ENCODE measurements at places on chromosomes 12 and 14. TPM values are rescaled to one million over a fixed set of nuclear protein-coding genes. Genes with fewer than 3 reads are reported as not detected.

NYNRIN gene
- total RNA-seq = 0.29 TPM

ANKRD52 gene
- 34.5 TPM for total RNA-seq

PELI2 gene
- total RNA-seq = 14.1 TPM

SIX6 gene
- total RNA-seq = not detected

DNA sequence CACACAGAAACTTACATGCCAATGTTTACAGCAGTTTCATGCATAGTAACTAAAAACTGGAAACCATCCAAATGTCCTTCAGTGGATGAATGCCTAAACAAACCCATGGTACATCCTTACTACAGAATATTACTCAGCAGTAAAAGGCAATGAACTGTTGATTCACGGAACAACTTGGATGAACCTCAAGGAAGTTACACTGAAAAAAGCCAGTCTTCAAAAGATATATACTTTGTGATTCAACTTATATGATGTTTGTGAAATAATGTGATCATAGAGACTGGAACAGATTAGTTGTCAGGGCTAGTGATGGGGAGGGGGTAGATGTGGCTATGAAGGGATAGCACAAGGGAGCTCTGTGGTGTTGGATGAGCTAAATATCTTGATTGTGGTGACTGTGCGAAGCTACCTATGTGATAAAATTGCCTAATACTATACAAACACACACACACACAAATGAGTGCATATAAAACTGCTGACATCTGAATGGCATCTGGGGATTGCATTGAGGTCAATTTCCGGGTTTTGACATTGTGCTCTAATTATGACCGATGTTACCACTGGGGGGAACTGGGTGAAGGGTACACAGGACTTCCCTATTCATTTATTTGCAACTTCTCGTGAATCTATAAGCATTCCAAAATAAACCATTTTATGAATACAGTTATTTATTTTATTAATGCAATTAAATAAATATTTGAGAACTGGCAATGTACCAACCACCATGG lies 94.3 kb downstream of the RIN3 start:
- DNase-seq = no peak

DNA sequence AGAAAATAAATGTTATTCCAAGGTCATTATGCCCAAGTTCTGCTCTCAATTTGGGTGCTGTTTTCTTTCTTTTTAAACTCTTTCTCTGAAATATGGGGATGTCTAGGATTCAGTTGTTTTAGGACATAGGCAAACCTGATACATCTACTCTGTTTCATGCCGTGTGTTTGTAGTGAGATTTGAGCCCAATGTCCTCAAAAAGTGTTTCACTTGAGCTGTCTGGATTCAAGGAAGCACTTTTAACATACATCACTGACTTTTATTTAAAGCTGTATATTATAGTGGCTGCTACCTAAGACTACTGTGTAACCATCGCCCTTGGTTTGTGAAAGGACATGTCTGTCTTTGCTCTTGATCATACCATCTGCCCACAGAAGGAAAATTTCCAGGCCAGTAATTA lies 709.3 kb upstream of the STXBP6 start:
- no peak for DNase-seq

- no peak for DNase-seq
Observed at GRCh38 chr14:101187816-101188570, 284.5 kb upstream of the RTL1 start.

GRCh38 chr14:21229821-21230220 lies 39.4 kb downstream of the HNRNPC start:
- no peak for DNase-seq

DNA sequence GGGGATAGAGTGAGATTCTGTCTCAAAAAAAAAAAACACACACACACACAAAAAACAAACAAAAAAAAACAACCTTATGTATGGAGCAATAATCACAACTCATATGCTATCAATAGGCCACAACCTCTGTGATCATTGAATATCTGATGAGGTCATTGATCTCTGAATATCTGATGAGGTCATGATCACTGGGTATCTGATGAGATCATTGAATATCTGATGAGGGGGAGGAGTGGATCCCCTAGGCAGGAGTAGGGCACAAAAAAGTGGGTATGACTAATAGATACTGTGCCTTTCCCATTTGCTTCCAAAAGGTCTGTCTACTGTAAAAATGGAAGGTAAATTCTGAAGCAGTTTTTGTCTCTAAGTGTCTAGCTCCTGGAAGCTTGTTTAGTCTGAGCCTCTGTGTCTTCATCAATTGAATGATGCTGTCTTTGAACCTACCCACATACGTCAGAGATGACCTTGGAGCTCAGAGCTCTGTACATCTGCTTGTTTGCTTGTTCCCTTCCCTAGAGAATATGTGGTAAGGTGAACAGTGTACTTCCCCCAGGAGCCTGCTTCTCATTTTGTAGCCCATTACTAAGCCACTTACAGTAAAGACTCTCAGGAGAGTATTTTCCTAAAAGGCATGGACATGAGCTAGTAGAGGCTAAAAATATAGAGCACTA lies 13.6 kb downstream of the PAH start:
- DNase-seq = no peak

DNA sequence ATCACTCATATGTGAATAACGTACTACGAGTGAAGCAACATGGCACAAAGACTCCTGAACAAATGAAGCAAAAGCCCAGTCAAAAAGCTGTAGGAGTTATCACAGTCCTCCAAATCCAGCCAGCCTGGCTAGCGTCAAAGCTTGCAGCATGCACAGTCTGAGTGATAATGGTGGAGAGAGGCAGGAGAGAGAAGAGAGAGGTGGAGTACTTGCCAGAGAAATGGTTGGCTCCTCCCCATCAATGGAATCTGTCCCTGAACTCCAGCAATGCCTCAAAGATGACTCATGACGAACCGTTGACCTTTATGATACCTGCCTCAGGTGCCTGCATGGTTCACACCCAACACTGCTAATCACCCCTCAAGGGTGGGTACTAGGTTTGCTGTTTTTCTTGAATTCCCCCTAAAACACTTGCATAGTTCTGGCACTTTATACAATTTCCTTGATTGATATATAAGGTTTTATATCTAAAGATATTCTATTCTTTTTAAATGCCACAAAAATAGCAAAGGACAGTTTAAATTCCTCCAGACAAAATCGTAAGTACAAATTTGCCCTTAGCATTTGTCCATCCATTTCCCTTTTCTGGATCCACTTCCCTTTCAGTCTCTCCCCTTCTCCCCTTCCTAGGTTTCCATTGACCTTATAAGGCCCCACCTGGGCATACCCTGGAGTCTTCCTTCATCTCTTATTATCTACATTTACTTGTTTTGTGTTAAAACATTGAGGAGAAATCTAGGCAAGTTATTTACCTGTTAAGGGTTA lies 10.2 kb downstream of the ARHGDIB start:
- DNase-seq = no peak

DNA sequence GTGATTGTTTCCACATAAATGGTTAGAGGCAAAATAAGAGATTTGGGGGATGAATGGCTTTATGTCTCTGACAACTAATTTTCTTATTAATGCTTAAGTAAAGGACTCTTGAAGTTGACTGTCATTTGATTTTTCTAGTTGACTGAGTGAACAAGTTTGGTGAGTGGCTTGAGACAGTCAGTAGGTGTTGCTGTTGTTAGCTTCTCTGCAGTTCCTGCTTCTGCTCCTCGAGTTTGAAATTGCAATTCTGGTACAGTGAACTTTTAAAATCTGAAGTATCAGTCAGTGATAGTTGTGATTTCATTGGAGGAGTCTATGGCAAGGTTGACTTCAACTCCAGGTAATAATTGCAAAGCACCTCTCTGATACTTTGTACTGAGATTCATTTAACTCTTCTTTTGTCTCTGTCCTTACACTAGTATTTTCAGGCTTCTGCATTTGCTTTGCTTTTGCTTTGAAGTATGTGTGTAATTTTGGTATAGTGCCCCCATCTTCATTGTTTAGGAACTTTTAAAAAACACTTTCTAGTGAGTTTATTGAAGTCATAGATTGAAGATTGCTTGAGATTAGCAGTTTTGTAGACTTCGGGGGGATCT lies 415.5 kb downstream of the PCNX1 start:
- DNase-seq = no peak

DNA sequence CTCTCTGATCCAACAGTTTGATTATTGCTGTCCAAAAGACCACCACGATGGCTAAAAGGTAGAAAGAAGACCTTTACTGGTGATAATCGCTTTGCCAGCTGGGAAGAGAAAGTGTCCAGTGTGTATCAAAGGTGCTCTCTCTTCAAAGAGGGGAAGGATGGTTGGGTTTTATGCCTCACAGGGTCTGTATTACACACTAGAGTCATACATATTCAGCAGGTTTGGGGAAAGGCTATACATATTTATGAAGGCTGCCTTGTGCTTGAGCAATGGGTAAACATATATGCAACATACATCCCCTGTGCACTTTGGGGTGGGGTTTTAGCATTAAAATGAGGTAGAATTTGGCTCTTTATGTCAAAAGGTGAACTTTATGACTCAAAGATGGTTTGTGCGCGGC lies 18.2 kb downstream of the GPRC5D start:
- DNase-seq = no peak

DNA sequence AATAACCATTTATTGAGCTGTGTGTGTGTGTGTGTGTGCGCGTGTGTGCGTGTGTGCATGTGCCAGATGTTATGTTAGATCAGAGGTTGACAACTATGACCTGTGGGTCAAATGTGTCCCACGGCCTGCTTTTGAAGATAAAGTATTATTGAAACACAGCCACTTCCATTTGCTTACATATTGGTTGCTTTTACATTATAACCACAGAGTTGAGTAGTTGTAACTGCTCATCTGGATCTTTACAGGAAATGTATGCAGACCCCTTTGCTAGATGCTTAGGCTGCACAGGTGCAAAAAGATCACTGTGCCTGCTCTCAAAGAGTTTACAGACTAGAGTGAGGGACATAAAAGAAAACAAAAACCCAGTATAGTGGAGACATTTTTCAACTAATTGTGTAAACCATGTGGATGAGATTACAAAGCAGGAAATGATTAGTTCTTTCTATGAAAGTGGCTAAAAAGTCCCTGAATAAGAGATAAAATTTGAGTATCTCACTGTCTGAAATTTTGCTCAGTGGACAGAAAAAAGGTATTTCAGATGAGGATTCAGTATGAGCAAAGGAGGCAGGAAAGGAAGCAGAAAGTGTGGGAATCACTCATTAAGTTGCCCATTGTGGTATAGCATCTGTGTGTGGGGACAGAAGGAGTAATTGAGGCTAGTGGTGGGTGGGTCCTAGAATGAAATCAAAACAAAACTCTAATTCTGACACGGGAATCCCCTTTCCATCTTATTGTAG lies 188.4 kb downstream of the PAH start:
- no peak for DNase-seq

GRCh38 chr12:79191391-79191790 lies 326.8 kb downstream of the SYT1 start:
- no peak for DNase-seq

DNA sequence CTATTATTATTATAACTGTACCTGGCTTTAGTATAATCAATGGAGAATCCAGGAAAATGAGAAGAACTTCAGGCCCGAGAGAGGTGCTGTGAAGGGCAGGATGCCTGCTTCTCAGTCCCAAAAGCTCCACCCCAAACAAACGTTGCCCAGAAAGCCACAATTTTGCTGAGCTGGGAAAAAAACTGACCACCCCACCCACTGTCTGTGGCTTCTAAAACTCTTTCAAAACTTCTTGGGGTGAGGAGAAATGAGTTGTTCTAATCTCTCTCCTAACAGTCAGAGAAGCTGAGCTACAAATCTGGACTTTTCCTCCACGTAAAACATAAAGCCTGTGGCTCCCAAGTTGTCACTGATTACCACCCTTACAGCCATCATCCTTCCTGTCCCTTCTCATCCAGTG lies 13.4 kb downstream of the VDR start:
- DNase-seq = no peak

DNA sequence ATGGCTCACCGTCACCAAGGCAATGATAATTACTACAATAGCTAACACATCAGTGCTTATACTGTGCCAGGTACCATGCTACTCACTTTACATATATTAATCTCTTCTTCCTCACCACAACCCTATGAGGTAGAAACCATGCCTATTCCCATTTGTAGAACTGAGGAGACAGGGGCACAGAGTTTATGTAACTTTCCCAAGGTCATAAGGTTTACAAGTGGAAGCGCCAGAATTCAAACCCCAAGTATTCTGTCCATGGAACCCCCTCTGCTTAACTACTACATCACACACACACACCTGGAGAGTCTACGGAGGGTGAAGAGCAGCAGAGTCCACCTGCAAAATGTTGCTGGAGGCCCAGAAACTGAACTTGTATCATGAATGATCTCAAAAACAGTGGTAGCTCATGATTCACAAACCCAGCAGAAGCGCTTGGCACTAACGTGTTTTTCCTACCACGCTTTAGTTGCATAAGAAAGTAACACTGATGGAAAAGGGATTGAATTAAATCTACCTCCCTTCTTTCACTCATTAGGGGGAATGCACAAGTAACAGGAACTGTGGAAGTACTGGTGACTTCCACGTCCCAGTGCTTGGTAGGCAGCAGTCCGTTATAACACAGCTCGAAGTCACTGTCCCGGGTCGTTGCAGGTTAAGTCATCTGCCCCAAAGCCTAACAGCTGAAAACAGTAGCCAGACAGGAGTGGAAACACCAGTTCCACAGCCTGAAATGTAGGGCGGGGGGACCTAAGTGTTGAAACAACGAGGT lies 2.0 kb downstream of the ITPR2 start:
- DNase-seq = no peak

GRCh38 chr12:75177997-75178396 lies 31.6 kb downstream of the KCNC2 start:
- no peak for DNase-seq

DNA sequence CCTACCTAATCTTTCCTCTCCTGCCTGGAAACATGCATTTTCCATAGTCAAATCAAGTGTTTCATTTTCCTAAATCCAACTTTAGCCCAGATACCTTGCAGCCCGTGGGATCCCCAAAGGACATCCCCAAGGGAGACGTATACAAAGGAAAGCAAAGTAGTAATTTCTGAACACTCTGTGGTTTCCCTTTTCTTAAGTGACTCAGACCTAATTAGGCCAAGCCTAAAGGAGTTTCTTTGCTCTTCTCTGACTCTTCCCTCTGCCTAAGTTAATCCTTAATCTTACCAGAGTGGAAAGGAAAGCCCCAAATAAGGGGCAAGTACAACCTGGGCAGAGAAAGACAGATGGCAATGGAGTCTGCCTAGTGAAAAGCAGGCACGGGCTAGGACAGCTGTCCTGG lies 250.3 kb downstream of the SPTSSA start:
- no peak for DNase-seq

Measured in naive thymus-derived CD8-positive, alpha-beta T cell (primary cell).